Pons (tissue), 1 donor: ENCODE measurements at places on chromosomes 2 and 18.

DNA sequence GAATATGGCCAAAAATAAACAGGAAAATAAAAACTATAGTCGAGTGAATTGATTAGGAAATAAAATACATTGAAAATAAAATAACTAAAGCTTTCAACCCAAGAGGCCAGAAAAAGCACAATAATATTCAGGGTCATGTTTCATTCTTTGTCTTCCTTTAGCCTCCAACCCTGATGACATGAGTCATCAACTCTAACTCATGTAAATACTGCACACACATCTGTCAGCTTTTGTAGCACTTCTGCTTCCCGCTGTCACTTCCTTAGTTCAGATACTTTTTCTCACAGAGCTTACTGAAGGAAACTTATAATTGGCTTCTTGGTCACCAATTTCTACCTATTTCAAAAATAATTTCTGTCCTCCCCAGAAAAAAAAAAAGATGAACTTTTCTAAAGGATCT, 112.8 kb downstream of the UPP2 start:
- no peak for DNase-seq

DNA sequence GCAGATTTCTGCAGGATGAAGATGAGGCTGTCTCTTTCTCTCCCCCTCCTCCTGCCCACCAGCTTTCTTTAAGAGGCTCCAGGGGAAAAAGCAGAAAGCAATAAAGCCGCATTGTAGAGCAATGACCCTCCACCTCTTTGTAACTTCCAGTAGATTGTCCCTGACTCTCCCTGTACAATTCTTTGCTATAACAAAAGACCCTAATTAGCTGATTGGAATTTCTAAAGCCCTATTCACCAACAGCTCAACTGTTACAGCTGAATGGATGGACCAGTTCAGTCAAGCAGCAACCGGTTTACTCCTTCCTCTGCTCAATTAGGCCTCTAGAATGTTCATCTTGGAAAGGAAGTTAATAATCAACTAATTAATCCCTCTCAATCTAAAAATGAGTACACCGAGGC, 301.0 kb downstream of the STK39 start:
- no peak for DNase-seq

GRCh38 chr18:65906621-65907034, 155.8 kb downstream of the CDH7 start:
- no peak for DNase-seq

GRCh38 chr2:231514951-231515297, 15.3 kb downstream of the NMUR1 start:
- DNase-seq = peak; percentile 33

GRCh38 chr18:48683661-48684060, 144.8 kb downstream of the CTIF start:
- no peak for DNase-seq
